Activated T-helper 1 cell treated with anti-CD3 and anti-CD28 coated beads, Interleukin-12 subunit alpha, Interleukin-12 subunit beta, Interleukin-2, Interleukin-4 antibody, amounts not matched to agents 30 ng/mL and 10 ng/mL and 1 ng/mL, durations not matched to agents 14 hours and 24 hours and 36 hours (primary cell): ENCODE measurements at places on chromosomes 3 and 15.

- no peak for DNase-seq
- H3K36me3 ChIP-seq: peaks cover 4% of the 10 kb centered on the region
- no peak overlapping the region for H3K4me3 ChIP-seq
- no peaks in the 10 kb centered on the region for H3K4me1 ChIP-seq
- H3K27ac ChIP-seq: no peak overlapping the region
Measured at GRCh38 chr3:71407823-71408222, 175.7 kb downstream of the FOXP1 start.

GRCh38 chr15:57769266-57769665, 62.8 kb downstream of the POLR2M start:
- H3K27ac ChIP-seq: no peak overlapping the region
- H3K27me3 ChIP-seq: no peaks in the 10 kb centered on the region
- DNase-seq: no peak
- no peak overlapping the region for H3K4me3 ChIP-seq
- H3K36me3 ChIP-seq: no peaks in the 10 kb centered on the region
- H3K4me1 ChIP-seq: peaks cover 25% of the 10 kb centered on the region

DNA sequence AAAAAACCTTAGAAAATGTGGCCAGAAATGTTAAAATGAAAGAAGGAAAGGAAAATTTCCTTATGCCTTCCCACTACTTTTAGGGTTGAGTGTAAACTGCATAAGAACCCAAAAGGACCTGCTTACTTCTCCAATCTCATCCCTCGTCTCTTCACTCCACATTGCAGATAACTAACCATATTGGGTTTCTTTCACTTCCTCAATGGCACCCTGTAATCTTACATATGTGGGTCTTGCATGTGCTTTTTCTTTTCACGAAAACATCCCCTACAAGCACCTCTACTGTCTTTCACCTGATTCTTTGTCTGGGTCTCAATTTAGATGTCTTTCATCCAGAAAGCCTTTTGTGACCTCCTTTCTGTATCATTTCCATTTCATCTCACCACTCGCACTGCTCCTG, 23.1 kb downstream of the EOMES start:
- H3K27me3 ChIP-seq: peaks cover 10% of the 10 kb centered on the region
- no peaks in the 10 kb centered on the region for H3K36me3 ChIP-seq
- DNase-seq: no peak
- no peak overlapping the region for H3K4me3 ChIP-seq

DNA sequence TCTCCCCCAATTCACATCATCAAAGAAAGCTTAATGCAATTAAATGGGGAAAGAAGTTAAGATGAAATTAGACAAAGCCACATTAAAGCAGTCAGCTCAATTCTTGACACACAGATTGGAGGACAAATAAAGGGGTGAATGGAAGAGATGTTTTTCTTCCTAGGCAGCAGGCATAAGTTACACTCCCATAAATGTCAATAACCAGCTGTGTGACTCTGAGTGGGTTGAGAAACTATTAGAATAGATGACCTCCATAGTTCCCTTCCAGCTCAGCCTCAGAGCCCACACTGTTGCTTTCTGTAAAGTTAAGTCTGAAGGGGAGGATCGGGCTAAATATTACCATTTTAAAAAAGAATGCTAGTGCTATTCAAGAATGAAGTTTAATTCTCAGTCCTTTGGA, 71.0 kb downstream of the THBS1 start:
- H3K4me3 ChIP-seq: no peak overlapping the region
- peaks cover 23% of the 10 kb centered on the region for H3K27me3 ChIP-seq
- no peaks in the 10 kb centered on the region for H3K4me1 ChIP-seq
- DNase-seq: no peak
- H3K36me3 ChIP-seq: peaks cover 1% of the 10 kb centered on the region
